ENCODE measurements at places on chromosomes 5 and 9.

GRCh38 chr5:40367255-40367654 is 312.5 kb upstream of the PTGER4 start:
- no peak for DNase-seq

DNA sequence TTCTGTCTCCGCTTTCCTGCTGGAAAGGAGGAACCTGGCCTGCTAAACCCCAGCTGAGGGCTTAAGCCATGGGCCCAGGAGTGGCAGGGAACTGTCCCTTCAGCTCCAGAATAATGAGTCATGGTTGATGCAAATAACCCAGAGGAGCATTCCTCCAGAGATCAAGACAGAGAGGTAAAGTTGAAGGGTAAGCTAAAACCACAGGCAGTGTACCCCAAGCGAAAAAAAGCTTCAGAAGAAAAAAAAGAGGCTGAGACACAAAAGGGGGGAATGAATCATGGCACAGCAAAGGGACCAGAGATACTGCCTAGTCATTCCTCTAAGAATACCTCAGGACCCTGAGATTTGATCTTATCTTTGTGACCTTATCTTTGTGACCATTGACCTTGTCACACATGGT is 199.5 kb upstream of the TAS2R1 start:
- no peak for DNase-seq

GRCh38 chr9:7592321-7593316 is 207.0 kb downstream of the DMAC1 start:
- DNase-seq: no peak

DNA sequence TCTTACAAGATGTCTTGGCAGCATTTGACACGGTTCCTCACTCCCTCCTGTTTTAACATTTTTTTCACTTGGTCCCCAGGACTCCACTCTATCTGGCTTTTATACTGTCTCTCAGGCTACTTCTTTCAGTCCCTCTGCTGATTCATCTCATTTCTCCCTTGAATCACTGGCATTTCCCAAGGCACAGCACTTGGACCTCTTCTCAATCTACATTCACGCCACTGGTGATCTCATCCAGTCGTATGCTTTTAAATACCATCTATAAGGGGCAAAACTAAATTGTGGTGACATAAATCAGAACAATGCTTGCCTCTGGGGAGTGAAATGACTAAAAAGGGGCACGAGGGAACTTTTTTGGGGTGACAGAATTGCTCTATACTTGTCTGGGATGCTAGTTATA is 47.1 kb downstream of the MAPKAP1 start:
- no peak for DNase-seq

- DNase-seq: no peak
These were observed 920 bp downstream of the PMPCA start for GRCh38 chr9:136411378-136411777.

- no peak for DNase-seq
These were observed 32.0 kb downstream of the SLC6A3 start for GRCh38 chr5:1413211-1413610.

GRCh38 chr9:135087489-135087792 is at the start of gene OLFM1:
Gene OLFM1, plus strand, starts transcription at chr9:135087668. Its CDS starts 322 bp downstream, at chr9:135087990.
- peak; percentile 94 for DNase-seq

GRCh38 chr5:126044111-126044668 is 379.0 kb upstream of the GRAMD2B start:
- DNase-seq: peak; percentile 34

- peak; percentile 77 for DNase-seq
These were observed 153.6 kb downstream of the TRIO start for GRCh38 chr5:14296533-14297331.

- no peak for DNase-seq
These were observed 108.6 kb downstream of the FGF18 start for GRCh38 chr5:171528036-171528435.

- no peak for DNase-seq
These were observed 320.2 kb upstream of the NREP start for GRCh38 chr5:112077180-112077579.

- DNase-seq: no peak
These were observed 22.2 kb downstream of the CDC37L1 start for GRCh38 chr9:4701526-4701925.

DNA sequence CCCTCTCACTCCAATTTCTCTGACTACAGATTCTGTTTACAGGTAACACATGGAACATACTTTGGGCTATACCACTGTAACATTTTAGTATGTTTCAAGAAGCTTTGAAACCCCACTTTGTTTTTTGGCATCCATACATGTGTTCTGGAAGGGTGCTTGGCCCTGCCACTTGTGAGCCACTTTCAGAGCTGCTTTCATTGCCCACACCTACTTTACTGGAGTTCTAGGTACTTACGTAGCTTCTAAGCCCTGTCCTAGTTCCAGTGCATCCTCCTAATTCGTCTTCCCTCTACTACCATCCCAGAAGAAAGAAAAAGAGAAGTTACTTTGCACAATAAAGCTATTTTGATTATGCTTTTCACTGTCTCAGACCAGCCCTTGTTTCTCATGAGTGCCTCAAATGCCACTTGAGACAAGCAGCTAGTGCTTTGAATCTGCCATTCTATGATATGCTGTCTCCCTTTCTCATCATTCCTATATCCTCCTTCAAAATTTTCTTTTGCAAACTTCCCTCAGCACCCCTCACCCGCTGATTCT is 26.5 kb upstream of the C5orf47 start:
- DNase-seq: no peak

DNA sequence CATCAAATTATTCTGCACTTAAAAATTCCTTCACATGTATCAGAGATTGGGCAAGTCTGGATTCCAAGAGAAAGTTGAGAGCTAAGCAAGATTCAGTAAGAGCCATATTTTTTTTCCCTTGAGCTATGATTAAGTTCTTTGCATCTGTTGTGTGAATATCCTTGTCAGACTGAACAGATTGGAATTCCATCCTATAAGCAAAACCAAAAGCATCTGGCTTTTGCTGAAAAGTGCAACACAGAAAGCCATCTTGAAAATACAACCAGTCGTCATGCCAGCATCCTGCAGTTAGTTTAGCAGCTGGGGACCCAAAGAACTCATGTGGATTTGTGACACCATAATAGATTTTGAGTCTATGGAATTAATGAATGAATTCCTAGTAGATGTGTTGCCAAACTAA is 316.9 kb downstream of the MTRR start:
- DNase-seq: no peak

GRCh38 chr9:94821098-94821887 is 94.8 kb downstream of the AOPEP start:
- no peak for DNase-seq

DNA sequence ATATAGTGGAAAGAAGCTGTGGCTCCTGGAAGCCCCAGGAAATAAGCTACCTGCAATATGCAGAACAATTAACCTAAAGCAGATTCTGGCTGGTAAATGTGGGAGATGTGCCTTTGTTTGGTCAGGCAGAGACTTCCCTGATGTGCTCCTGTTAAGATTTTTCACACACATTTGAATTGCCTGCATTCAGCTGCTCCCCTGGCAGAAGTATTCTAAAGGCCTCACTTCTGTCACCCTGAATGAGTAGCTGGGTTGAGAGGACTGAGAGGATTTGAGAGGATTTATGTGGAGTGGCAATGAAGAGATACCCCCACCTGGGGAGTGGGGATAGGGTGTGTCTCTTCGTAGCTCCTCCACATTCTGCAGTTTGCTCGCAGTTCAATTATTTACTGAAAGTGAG is 130.5 kb downstream of the ST8SIA4 start:
- DNase-seq: no peak

GRCh38 chr5:178668579-178668978 is 41.7 kb upstream of the CLK4 start:
- DNase-seq: no peak

- DNase-seq: no peak
These were observed 144.2 kb upstream of the RAI14 start for GRCh38 chr5:34511915-34512314.

DNA sequence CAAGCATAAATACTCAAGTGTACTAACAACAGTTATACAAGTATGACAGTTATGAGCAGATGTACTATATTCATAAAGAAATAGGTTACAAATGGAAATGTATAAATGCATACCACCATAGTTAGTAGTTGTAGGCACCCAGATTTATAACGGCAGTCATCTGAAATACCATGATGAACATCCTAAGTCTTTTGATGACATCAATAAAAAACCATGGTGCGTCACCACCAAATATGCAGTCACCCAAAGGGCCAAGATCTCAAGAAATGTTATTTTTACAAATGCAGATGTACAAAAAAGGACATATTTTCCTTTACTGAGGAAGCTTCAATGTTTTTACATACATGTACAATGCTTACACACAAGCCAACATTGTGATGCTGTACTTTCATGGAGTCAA is 70.8 kb upstream of the XPA start:
- DNase-seq: no peak

DNA sequence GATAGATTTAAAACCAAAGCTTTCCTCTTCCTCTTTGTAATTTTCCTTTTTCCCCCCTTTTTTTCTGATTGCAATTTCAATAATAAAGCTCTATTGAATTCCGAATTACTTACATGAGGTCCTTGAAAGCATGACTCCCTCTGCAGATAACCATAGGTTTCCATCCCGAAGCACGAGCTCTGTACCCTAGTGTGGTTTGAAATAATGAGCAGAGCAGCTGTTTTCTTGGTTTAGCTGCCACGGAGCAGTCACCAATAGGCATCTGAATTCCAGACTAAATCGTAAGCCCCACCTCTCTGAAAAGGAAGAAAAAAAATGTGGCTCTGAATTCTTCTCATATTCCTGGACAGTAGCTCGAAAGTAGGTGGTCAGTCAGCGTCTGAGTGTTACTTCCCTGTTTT is 18.5 kb upstream of the GNE start:
- no peak for DNase-seq

- no peak for DNase-seq
These were observed 309.8 kb downstream of the TRPM3 start for GRCh38 chr9:70811638-70812037.

GRCh38 chr5:38932854-38933408 is 87.1 kb downstream of the OSMR start:
- DNase-seq: no peak

All from cerebellum (tissue), 4 donors.